ENCODE measurements at places on chromosomes 2 and 18.

DNA sequence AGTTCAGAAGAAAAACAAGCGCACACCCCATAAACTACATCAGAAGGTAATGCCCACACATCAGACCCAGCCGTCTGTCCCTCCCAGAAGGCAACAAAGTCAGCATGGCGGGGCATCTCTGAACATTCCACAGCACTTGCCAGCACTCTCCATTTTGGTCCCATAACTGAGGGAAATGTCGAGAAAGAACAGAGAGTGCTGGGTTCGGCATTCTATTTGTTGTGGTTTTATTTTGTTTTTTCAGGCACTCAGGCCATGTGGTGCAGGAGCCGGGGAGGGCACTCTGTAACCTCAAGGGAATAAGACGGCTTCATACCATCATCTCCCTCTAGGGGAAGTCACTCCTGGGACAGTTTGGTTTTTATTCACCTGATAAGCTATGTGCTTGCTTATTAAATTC, 156.0 kb downstream of the SEPTIN10 start:
- no peak for DNase-seq

DNA sequence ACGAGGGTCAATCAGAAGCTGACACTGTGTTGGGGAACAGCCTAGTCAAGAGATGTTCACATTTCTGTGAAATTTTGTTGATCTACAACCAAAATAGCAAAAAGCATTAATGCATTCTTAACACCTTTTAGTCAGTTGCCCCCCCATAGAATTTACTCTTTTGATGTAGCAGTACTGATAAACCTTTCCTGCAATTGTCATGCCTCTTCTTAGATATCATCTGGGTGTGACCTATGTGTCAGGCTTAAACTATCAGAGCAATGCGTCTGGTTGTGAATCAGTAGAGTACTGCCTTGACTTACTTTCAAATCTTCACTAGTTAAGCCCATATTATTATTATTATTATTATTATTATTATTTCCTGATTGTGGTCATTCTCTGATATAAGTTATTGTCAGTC, 61.9 kb downstream of the GREB1L start:
- no peak for DNase-seq

DNA sequence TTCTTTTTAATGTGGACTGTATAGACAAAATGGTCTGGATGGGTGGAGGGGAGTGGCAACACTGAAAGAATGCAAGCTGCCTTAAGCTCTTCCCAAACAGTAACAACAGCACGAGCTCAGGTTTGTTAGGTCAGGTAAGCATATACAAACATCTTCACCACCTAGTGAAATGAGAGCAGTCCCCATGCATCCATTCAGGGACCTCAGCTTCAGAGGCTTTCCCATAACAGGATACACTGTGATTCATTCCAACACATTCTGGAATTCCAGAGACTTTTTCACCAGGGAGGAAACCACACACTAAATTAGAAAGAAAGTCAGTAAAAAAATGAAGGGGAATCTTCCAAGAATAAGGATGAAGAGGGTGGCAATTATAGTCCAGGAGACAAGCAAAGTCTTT, 50.4 kb upstream of the BZW1 start:
- no peak for DNase-seq

GRCh38 chr2:830419-831224, 120.0 kb upstream of the SNTG2 start:
- DNase-seq, result no peak

DNA sequence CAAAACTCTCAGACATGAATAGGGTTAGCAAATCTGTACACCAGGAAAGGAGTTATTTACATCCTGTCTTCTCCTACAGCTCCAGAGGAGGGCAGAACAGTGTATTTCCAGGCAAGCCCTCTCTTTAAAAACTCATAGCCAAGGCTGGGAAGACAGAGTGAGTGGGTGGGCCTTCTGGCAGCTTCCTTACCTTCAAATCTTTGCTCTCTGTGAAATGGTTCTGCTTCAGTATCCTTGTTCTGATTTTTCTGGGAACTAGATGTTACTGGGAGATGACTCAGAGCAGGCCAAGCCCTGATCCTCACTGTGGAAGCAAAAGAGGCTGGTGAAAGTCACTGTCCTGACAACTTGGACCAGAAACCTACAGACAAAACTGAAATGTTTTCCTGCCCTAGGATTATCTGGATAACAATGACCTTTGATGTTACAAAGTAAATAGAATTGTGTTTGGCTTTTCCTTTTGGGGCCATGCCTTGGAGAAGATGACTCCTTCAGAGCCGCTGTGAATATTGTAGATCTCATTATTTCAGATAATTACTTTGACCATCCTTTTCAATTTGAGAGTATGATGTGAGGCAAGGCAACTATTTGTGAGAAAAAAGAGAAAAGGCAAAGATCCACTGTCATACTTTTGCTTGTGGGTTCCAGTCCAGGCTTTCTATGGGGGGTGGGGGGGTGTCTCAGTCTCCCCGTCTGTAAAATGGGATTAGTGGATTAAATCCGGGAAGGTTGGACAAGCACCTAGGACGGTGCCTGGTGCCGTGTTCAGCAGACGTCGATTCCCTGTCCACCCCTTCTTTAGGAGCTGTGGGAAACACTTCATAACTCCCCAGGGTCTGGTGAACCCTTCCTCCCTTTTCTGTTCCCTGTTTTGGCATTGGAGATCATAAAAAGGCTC, 644 bp upstream of the QPCT start:
- DNase-seq, result no peak

DNA sequence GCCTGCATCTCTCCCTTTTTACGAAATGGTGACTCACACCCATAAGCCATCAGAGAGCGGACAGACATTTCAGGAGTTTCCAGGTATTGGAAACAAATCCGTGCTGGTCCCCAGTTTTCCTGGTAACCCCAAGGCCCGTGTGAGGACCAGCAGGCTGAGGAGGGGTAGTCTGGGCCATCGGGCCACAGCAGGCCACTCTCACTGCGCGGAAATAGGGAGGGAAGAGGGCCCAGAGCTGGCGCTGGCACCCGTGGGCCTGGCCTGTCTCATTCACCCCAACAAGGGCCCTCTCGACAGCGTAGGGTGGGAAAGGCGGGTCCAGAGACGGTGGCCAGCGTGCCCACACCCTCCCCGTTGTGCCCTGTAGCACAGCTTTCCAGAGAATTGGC, 13.7 kb upstream of the FAHD2A start:
- DNase-seq, result no peak

DNA sequence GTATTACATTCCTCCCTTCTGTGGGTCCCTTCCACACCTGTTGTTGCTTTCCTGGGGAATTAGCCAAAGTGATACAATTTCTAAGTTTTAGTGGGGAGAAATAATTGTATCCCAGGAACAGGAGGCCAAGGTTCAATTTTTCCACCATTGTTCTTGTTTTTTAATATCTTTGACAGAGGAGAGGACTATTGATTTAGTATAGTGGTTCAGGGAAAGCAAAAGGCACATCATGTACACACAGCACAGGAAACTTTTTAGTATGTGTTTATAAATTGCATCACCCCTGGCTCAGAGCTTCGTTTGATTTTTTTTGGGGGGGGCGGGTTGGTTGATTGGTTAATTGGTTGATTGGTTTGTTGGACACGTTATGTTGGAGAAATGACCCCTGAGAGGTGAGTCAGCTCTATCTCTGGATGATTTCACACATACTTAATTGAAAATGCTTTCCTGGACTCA, 431.6 kb downstream of the PID1 start:
- DNase-seq, result no peak

DNA sequence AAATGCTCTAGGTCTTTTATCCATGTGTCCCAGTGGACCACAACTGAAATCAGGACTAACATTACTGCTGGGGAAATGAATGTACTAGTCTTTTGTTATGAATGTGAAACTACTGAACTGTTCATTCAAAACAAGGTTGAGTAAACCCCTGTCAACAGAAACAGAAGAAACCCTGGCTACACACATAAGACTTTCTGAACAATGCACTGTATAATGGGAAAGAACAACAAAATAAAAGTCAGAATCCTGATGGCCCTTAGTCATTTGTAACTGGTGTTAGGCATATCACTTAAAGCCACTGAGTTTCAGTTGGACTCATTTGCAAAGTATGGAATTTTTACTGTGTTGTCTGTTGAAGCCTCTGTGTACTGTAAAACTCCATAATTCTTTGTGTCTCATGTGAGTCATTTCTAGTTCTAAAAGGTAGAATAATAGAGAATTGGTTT, 77.0 kb upstream of the UBXN4 start:
- no peak for DNase-seq

- no peak for DNase-seq
These were observed 257.8 kb upstream of the STON1 start for GRCh38 chr2:48272199-48272598.

- no peak for DNase-seq
These were observed 141.3 kb downstream of the PXDN start for GRCh38 chr2:1603059-1603458.

DNA sequence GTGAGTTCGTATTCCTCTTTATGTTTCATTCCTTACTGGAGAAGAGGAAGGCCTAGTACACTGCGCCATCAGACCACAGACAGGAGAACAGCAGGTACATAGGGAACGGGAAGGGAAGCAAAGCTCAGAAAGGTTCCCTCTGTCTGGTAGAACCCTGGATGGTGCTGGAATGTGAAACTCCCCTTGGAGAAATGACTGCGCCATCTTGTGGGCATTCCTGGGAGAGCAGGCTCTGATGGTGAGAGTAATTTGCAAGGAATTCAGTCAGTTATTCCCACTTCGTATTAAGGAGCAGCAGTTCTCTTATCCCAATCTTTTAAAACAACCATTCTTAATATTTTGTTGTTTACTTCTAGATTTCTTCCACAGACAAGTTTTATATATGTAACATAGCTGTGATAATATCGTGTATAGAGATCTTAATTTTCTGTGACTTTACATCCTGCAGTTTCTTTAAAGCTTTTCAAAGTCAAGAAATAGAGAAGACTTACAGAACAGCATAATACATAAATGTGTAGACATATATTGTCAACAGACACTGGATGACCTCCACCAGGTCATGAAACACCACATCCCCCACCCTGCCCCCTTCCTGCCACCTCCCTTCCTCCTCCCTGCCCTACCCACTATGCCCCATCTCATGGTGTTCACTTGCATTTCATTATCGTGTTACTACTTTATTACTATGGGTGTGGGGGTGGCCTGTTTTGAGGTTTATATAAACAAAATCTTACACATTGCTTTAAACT, 83.9 kb downstream of the ARHGEF4 start:
- DNase-seq, result peak; percentile 54

DNA sequence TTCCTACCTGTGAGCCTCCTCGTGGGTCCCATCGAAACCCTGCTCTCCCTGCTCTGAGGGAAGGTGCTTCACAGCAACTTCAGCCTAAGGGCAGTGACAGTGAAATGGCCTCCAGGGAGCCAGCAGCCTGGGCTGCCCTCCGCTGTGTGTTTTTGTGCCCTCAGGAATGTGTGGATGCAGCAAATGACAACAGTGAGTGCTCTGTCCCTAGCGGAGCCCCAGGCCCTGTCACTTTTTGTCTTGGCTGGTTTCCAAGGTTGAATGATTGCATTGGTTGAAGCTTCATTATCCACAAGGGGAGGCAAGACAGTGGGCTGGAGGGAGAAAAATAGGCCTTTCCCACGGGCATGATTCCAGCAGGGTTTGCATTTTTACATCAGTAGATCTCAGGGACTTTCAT, 42.9 kb downstream of the STON1 start:
- no peak for DNase-seq

GRCh38 chr18:45328811-45329210, 286.5 kb upstream of the SLC14A2 start:
- DNase-seq, result no peak

- DNase-seq, result no peak
These were observed 159.4 kb downstream of the AGPS start for GRCh38 chr2:177551989-177552421.

DNA sequence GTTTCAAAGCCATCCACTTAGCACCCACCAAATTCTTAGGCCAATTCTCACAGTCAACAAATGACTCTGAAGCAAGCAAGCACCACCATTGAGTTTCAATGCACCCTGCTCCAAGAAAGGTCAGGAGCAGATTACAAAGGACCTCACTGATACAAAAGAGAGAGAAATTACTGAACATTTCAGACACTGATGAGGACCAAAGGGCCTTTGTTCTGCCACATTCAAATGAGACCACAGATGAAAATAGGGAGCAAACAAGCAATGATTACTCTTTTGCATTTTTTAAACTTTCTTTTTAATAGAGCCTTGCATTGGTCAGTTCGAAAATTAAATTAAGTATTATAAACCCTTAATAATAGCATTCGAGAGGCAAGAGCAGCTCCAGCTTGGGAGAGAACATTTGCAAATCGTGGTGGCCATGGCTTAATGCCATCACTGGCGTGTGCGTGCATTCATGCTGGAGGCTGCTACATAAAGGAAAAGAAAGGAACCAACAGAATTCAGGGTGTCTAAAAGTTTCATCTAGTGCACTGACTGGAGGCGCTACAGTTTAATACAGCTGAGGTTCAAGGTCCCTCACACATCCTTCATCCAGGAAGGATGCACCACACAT, 87.5 kb downstream of the KLF7 start:
- no peak for DNase-seq
